Activated naive CD4-positive, alpha-beta T cell treated with anti-CD3 and anti-CD28 coated beads, Interleukin-2, amount 50 U/mL, for 72 hours (primary cell): ENCODE measurements at places on chromosomes 11 and 22. TPM values are rescaled to one million over a fixed set of nuclear protein-coding genes. Genes with fewer than 3 reads are reported as not detected.

GRCh38 chr11:20564846-20565635 lies 34.4 kb upstream of the SLC6A5 start:
- DNase-seq: no peak

GRCh38 chr22:50490531-50491308 lies 4.1 kb downstream of the MIOX start:
- DNase-seq: no peak

- DNase-seq: no peak
Measured at GRCh38 chr11:11207428-11207827, 145.6 kb downstream of the CSNK2A3 start.

DNA sequence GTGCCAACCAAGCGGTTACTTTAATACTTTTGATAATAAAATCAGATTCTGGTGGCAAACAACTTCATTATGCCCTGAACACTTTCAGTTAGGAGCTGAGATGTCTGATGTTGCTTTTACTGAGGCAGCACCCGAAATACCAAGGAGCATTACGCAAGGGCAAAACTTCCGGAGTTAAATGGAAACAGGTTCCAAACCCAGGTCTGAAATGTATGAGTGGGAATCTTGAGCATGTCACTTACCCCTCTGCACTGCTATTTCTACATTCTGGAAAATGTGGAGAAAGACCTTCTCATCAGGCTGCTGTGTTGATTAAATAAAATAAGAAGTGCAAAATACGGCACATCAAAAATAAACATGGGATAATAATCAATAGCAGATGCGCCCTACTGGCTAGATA lies 315.1 kb downstream of the LARGE1 start:
- no peak for DNase-seq

- DNase-seq: no peak
Measured at GRCh38 chr11:95544095-95544856, 245.3 kb downstream of the FAM76B start.

- no peak for DNase-seq
Measured at GRCh38 chr22:17172029-17172833, 13.2 kb upstream of the HDHD5 start.

GRCh38 chr11:79045018-79045799 lies 395.6 kb downstream of the TENM4 start:
- DNase-seq: no peak

DNA sequence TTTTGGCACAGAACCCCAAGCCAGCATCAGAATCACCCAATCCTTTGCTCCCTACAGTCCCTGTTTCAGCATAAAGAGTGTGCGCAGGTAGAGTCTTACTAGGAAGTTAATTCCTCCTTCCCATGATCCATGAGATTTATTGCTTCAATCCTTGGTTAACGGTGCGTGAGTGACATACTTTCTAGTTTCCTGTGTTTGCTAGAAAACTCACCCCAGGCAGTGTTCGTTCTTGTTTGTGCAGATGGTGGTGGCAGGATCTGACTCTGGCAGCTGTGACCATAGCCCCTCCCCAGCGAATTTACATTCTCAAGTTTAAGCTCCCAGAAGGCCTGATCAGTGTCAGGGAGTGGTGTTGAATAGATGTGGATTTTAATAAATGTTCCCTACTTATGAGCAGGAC lies 106.7 kb upstream of the CCT8L2 start:
- no peak for DNase-seq

- no peak for DNase-seq
Measured at GRCh38 chr11:665704-666281, 28.7 kb downstream of the DRD4 start.

DNA sequence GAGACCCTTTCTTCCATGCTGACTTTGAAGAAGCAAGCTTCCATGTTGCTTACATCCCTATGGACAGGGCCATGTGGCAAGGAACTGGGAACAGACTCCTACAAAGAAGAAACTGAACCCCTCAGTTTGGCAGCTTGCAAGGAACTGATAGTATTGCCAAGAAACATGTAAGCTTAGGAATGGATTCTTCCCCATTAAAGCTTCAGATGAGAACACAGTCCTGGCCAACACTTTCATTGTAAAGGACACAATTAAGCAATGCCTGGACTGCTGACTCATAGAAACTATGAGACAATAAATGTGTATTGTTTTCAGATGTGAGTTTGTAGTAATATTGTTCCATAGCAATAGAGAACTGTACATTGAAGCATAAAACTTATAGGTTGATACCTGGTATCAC lies 82.4 kb downstream of the AASDHPPT start:
- no peak for DNase-seq

GRCh38 chr11:13324141-13324540 lies 46.6 kb downstream of the BMAL1 start:
- no peak for DNase-seq

GRCh38 chr22:39264349-39265038 lies 19.7 kb upstream of the PDGFB start:
- DNase-seq: no peak

- DNase-seq: no peak
Measured at GRCh38 chr11:31240340-31240904, 129.1 kb downstream of the DCDC1 start.

DNA sequence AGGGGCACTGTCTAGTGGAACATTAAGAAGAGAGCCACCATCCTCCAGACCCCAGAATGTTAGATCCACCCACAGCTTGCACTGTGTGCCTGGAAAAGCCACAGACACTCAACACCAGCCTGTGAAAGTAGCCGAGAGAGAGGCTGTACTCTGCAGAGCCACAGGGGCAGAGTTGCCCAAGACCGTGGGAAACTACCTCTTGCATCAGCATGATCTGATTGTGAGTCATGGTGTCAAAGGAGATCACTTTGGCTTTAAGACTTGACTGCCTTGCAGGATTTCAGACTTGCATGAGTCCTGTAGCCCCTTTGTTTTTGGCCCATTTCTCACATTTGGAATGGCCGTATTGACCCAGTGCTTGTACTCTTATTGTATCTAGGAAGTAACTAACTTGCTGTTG lies 115.9 kb upstream of the CCDC179 start:
- DNase-seq: no peak

DNA sequence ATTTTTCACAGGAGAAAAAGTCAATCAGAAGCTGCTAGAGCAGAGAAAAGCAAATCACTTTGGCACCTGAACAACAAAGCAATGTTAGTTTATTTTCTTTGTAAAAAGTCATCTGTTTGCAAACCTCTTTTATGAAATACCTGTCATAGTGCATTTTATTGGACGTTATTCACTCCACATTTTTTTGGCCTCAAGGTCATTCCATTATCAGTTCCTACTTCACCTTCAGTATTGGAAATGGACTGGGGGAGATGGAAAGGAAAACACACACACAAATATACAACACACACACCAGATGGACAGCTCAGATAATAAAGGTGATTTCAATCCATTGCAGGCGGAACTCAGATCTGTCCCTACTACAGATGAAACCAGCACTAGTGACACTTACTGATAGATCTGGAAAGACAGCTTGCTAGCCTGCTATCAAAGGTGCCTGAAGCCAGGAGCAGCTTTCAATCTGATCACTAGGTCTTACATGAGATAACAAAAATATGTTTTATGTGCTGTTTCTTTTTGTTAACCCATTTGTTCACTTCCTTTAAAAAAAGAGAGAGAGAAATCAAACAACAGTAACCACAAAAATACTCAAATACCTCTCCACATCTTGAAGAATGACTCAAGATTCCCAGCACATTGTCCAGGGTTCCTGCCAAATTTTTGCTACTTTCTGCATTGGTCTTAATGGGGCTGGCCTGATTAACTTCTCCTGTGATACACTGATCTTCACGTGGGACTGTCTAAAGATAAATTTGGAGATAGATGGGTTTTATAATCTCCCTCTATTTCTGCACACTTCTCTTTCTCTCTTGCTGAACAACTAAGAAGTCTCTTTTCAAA lies 844.3 kb upstream of the TENM4 start:
- no peak for DNase-seq

DNA sequence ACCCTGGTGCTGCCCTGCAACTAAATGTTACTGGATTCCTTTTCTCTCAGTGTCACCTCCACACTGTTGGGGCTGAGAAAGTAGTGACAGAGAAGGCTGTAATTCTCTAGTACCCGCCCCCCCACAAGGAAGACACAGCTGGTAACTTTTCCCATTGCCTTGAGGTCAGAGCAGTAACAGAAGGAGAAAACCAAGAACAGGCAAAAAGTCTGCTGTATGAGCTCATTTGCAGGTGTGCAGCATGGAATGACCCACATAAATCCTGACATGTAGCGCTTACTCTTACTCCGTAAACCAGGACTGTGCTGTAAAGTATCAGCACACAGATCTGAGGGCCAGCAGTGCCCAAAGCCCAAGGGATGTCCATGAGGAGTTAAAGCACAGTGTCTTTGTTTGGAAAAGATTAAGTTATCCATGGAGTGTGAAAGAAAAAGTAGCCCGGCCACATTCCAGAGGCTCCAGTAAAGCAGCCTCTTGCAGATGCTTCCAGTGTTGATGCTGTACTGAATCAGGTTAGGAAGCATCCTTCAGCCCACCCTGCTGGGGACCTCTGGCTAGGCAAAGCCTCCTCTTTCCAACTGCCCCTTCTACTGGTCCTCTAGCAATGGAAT lies 120.7 kb downstream of the PLEKHA7 start:
- no peak for DNase-seq

Gene SRSF8
- 19.5 TPM for total RNA-seq

Gene SPI1
- not detected for total RNA-seq

Gene SPATA19
- total RNA-seq: not detected

Gene OR2D2
- not detected for total RNA-seq

Gene SUSD2
- total RNA-seq: 1.6 TPM

Gene INS
- total RNA-seq: not detected

Gene APOBEC3C
- 114 TPM for total RNA-seq

Gene SYT7
- not detected for total RNA-seq

Gene ARL2
- total RNA-seq: 82.6 TPM

Gene EFEMP2
- 41.8 TPM for total RNA-seq

Gene AP2A2
- total RNA-seq: 58.0 TPM

Gene IL18BP
- total RNA-seq: 13.8 TPM
